WERI-Rb-1 (cell line): ENCODE measurements at places on chromosomes 5 and 9.

- DNase-seq, result no peak
Measured at GRCh38 chr9:96199006-96199405, 103.0 kb downstream of the HSD17B3 start.

DNA sequence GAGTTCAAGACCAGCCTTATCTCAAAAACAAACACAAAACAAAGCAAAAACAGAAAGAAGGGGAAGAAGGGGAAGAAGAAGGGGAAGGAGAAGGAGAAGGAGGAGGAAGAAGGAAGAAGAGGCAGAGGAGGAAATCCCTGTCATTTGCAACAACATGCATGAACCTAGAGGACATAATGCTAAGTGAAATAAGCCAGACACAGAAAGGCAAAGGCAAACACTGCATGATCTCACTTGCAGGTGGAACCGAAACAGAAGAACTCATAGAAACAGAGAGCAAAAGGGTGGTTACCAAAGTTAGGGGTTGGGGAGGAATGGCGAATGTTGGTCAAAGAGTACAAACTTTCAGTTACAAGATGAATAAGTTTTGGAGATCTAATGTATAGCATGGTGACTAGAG is 135.4 kb downstream of the UGCG start:
- no peak for DNase-seq

- peak; percentile 15 for DNase-seq
Measured at GRCh38 chr9:86202338-86202882, 57.0 kb downstream of the C9orf153 start.

- no peak for DNase-seq
Measured at GRCh38 chr5:168656633-168657032, 77.5 kb upstream of the PANK3 start.

GRCh38 chr5:132301344-132302271 is 7.4 kb downstream of the SLC22A4 start:
- no peak for DNase-seq

GRCh38 chr5:139696167-139696893 is 48.2 kb downstream of the CXXC5 start:
- DNase-seq, result no peak
